ENCODE measurements at places on chromosomes 4 and X. TPM values are rescaled to one million over a fixed set of nuclear protein-coding genes. Genes with fewer than 3 reads are reported as not detected.

- no peak for DNase-seq
Measured at GRCh38 chr4:2933566-2934076, 29.6 kb downstream of the NOP14 start.

DNA sequence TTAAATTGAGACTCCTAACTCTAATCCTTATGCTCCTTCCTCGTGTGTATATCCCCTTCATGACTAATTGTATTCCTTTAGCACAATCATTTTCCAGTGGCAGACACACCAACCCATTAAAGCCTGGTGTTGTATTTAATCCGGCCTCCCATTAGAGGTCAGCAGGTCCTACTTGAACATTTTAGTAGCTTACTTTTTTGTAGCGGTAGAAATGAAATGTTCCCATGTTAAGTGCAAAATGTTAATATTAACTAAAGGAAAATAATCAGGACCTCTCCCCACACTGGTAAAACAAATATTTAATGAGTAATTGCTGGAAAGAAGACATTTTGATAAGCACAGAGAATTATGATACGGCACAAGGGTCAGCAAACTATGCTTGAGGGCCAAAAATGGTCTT lies 3.4 kb downstream of the RAB33B start:
- no peak for DNase-seq

DNA sequence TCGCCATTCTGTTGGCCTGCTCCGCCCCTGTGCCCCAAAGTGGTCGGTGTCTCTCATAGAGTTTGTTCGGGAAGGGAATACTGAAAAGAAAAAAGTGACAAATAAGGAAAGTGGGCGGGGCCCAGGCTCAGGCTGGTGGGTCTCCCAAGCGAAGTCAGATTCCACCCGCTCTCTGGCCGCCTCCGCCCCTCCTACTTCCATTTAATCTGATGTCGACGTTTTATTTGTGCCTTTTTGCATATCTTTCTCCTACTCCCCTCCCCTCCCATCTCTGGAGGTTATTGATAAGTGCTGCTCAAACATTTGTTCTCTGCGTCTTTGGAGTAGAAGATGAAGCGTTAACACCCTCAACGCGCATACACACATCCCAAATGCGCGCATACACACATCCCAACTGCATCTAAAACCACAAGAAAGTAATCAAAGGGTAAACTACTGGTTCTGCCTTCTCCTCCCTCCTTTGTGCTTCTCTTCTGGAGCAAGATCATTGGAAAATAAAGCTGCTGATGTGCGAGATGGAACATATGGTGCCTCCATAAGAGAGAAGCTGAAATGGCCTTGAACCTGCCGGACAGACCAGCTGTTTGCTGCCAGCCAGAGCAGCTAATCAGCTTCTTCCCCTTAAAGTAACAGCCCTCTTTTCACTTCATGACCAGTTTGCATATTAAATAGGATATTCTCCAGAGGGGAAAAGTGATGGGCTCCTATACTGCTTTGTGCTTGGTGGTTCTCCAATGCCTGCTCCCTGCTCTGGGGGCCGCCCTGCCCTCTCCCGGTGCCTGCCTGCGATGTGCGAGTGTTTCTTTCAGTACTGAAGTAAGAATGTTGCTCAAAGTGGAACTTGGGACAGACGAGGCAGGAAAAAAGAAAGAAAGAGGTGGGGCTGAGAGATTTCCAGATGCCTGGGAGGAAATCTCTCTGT lies 3.1 kb downstream of the MAMLD1 start:
- peak; percentile 61 for DNase-seq

- no peak for DNase-seq
Measured at GRCh38 chr4:184942444-184943425, 75.6 kb upstream of the HELT start.

GRCh38 chrX:109485470-109486340 lies 3.8 kb upstream of the GUCY2F start:
- DNase-seq, result peak; percentile 58

GRCh38 chr4:81109356-81109755 lies 78.8 kb downstream of the BMP3 start:
- DNase-seq, result no peak

GRCh38 chr4:169618286-169618685 lies 2.1 kb upstream of the CLCN3 start:
- DNase-seq, result no peak

DNA sequence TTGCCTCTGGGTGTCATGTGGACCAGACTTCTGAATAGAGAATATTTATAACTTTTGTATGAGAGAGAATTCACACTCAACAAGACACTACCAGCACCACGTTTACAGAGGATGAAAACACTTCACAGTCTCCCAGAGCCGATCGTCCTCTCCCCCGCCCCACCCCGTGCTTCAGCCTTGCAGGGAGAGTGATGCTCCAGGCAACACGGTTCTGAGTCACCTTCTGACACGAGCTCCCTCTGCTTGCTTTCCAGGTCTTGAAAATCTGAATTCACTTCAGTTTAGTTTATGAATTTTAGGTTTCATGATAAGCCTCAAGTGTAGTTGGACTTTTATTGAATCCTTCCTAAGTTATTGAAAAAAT lies 59.8 kb downstream of the CPLX1 start:
- DNase-seq, result no peak

The CCNI gene
- polyA plus RNA-seq, result 401 TPM

- DNase-seq, result no peak
Measured at GRCh38 chr4:70623323-70623722, 5.2 kb upstream of the ENAM start.

The PDCL2 gene
- polyA plus RNA-seq, result not detected

DNA sequence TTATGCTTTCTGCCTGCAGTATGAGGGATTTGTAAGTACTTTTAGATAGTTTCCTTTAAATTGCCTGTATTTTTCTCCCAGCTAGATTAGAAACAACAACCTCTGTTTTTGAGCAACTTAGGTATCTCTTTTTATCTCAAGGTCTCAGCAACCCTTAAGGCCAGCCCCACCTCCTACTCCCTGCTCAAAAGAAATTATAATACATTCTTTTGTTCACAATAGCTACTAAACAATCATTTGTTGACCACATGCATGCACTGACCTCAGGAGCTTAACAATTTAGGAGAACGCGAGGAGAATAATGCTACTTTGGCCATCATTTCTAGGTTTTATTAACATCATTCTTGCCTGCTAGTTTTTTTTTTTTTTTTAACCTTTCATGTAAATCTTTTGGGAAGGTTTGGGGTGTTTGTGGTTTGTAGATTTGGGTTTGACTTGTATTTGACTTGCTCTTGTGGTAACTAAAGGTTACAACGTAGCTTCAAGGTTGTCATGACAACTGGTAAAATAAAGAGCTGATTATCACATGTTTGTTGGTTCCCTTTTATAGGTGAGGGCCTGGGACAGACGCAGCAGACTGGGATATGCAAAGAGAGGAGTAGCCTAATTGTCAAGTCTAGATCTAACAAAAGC lies 145.4 kb upstream of the PLAC1 start:
- DNase-seq, result no peak

- DNase-seq, result no peak
Measured at GRCh38 chrX:130869239-130869638, 33.8 kb downstream of the ENOX2 start.

- peak; percentile 29 for DNase-seq
Measured at GRCh38 chr4:26576231-26576739, 7.6 kb upstream of the TBC1D19 start.

DNA sequence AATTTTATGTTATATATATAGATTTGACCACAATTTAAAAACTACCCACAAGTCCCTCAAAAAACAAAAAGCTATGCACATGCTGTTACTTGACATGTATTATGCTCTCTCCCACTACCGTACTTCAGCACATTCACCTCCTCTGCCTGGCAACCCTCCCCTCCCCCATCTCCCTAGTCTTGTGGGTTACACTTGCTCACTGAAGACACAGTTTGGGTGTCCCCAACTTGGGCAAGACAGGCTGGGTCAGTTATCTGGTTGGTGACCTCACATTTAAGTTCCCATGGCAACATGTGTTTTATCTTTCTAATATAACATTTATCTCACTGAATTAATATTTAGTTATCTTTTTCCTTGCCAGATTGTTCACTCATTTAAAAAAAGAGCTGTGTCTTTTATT lies 32.7 kb downstream of the SEC24D start:
- no peak for DNase-seq

The GPRIN3 gene
- 5.9 TPM for polyA plus RNA-seq

The TTC29 gene
- polyA plus RNA-seq, result 1.2 TPM

DNA sequence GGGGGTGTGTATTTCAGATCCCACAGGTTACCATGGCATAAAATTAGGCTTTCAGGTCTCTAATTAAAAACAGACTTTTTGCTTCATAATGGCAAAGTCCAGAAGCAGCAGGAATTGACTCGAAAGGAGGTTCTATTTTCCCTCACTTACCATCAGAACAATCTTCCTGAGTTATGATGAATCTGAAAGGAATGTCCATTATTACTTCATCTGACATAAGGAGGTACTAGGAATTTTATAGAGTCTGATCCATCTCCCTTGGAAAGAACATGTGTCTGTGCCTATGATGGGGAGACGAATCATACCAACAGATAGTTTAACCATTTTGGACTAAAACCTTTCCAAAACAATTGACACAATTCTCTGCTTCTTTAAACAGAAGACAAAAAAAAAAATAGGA lies 206.3 kb upstream of the FGF13 start:
- no peak for DNase-seq

- DNase-seq, result no peak
Measured at GRCh38 chr4:117311989-117312388, 226.6 kb upstream of the TRAM1L1 start.

GRCh38 chr4:78737973-78738372 lies 38.2 kb upstream of the BMP2K start:
- DNase-seq, result no peak

The EPGN gene
- 1.0 TPM for polyA plus RNA-seq

DNA sequence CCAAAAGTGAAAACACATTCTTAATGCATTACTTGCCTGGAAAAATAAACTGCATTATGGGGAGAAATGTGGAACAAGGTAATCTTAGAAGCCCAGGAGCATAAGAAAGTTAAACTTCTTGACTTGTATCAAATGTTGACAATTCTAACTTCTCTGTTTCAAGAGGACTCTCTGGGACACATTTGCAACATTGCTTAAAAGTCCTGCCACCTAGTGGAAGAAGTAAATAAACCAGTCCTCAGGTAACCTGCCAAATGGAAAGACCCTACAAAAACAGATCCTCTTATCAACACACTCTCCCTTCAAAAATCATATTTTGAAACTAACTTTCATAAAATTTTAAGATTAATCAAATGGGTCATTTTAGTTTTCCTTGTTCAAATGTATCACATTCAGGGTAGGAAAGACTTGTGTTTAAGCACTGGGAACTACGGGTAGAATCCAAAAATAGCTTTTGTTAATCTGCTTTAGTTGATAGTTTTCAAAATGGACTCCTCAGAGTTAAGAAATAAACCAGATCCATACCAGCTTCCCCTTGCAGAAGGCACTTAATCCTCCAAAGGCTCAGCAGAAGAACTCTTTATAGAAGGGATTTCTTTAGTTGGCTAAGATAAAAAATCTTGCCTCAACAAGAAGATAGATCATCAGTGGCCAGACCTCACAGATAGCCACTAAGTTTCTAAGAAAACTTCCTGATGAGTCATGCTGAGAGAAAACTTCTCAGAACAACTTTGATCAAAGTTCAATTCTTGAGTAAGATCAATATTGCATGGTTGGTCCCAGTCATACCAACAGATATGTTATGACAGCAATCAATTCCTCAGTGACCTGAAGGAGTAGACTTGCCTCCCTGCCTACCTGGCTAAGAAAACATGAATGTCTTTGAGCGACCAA lies 141.7 kb downstream of the HHIP start:
- DNase-seq, result peak; percentile 38

DNA sequence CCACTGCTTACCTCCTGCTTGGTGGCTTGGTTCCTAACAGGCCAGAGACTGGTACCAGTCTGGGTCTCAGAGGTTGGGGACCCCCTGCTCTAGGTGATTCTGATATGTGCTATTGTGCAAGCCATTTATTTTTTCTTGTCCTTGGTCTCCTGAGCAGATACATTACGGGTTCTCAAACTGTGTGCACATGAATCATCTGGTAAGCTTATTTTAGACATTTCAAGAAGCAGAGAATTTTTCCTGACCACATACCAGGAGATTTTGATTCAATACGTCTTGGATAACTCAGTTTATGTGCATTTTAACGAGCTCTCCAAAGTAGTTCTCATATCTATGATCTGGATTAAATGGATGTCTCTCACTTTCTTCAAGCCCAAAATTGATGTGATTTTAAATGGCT lies 77.2 kb downstream of the FHIP1A start:
- DNase-seq, result no peak

GRCh38 chr4:177229331-177229730 lies 80.3 kb upstream of the NEIL3 start:
- DNase-seq, result peak; percentile 8

DNA sequence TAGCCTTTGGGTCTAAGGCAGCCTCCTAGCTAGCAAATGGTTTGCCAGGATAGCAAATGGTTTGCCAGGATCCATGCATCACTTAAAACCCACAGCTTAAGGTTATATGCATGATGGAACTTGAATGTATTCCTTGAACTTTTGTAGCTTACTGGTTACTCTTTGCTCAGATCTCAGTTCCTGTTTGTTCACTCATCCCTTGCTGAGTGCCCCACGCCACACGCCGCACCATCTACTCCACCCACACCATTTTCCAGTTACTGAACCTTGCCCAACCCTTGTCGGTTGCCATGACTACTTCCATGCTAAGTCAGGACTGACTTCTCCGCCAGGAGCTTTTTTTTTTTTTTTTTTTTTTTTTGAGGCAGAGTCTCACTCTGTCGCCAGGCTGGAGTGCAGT lies 29.5 kb upstream of the XIAP start:
- peak; percentile 66 for DNase-seq

DNA sequence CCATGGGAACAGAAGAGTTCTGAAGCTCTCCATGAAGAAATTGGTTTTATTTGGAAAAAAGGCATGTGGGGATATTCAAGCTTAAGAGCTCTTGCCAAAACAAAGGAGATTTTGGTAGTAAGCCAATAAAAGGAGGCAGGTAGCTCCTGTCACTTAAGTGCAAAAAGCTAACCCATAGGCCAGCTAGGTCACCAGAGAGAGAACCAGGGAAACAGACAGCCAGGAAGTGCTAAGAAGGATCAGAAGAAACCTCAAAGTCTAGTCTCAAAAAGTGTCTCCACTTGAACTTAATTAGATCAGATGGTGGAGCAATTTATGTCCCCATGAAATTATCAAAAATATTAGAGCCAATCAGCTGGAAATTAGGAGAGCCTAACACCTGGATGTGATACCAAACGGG lies 49.2 kb downstream of the CD40LG start:
- no peak for DNase-seq

GRCh38 chr4:84718699-84719098 lies 135.8 kb downstream of the CDS1 start:
- DNase-seq, result no peak

GRCh38 chrX:130771648-130772047 lies 131.4 kb downstream of the ENOX2 start:
- DNase-seq, result no peak

All from renal pelvis (tissue), 12 donors.